ENCODE measurements at places on chromosomes 1 and 21. TPM values are rescaled to one million over a fixed set of nuclear protein-coding genes. Genes with fewer than 3 reads are reported as not detected.

GRCh38 chr1:173590557-173590956 is 12.3 kb downstream of the SLC9C2 start:
- DNase-seq, result no peak

- DNase-seq, result no peak
Measured at GRCh38 chr1:12245116-12245515, 15.3 kb downstream of the VPS13D start.

DNA sequence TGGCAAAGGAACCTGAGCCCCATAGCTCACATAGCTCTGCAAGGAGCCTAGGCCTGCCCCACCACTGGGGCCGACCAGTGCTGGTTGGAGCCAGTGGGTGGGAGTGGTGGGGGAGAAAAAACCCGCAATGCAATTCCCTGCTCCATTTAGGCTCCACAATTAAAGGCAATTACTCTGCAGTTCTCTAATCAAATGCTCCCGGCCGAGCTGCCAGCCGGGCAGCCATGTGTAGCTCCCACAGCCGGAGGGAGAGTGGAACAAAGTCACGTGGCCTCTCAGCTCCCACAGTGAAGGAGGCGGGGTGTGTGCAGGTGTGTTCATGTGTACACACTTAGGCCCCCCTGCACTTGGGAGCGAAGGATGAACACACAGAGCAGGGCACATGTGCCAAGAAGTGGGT is 81.6 kb downstream of the KIRREL1 start:
- DNase-seq, result no peak

DNA sequence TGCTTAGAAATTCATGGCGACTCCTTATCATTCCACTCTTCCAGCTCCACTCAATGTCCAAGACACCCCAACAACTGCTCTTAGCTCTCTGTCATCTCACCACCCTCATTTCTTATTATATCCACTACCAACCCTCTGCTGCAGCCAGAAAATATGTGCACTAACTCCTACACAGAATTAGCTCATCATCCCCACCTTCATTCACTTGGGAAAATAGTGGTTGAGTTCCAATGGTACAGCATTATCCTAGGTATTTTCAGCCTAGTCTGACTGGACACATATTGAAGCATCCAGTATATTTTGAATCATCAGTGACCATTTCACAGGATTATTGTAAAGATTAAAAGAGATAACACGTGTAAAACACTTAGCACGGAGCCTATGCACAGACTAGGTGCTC is 16.7 kb upstream of the VSIG8 start:
- no peak for DNase-seq

GRCh38 chr1:10280439-10281350 is 70.3 kb downstream of the KIF1B start:
- DNase-seq, result no peak

GRCh38 chr1:170634824-170635410 is 29.0 kb upstream of the PRRX1 start:
- no peak for DNase-seq

DNA sequence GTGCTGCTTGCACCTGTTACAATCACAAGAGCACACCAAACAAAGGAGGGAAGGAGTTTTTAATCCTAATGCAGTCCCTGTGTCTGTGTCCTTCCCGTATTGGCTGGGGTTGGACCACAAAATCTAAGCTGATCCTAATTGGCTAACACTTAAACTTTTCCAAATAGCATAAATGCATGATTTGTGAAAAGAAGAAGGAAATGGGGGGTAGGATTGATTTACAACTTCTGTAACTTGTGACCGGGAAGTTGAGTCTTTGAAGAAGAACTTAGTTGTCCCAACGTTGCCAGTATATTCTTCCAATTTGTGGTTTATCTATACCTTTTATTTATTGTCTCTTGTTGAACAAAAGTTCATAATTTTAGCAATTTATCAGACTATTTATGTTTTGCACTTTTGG is 11.8 kb upstream of the IPP start:
- no peak for DNase-seq

DNA sequence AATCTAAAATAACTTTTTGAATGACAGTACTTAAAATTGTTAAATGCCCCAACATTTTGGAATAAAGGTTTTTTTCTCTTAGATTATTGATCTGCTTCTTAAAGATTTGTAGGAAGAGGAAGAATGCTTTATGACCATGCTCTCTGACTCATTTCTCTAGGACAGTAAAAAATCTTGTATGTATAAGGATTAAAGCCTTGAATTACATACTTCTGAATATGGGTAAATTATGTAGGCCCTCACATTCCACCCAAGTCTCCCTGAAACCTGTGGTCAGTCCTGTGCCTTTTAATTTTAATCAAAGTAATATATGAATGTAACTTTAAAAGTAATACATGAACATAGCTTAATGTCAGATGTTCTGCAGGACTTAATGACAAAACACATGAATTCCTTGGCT is 50.5 kb downstream of the ABCD3 start:
- DNase-seq, result no peak

DNA sequence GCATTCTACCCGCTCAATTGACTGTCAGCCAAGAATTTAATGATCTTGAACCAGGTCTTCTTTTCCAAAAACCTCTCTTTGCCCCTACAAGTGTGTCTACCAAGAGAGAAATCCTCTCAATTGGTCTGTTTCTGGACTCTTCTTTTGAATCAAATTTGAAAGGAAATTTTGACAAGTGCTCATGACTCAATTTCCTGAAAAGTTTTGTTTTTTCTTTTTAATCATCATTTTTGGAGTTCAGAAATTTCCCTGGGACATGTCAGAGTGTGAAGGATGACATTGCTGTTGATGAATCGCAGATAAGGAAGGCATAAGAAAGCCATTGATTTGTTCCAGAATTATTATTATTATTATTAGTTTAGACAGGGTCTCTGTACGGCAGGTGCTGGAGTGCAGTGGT is 88.2 kb upstream of the AKT3 start:
- DNase-seq, result no peak

DNA sequence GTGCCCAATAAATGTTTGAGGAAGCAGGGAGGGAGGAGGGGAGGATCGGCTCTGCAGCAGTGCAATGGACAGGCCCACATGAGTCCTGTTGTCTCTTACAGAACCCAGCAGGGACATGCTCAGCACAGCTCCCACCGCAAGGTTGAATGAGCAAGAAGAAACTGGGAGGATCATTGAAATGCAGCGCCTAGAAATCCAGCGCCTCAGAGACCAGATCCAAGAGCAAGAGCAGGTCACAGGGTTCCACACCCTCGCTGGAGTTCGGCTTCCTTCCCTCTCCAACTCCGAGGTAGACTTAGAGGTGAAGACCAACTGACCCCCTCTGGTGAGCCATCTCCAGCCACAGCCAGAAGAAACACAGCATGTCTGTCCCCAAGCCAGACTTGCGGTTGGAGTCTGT is 15.9 kb upstream of the TMEM125 start:
- no peak for DNase-seq

DNA sequence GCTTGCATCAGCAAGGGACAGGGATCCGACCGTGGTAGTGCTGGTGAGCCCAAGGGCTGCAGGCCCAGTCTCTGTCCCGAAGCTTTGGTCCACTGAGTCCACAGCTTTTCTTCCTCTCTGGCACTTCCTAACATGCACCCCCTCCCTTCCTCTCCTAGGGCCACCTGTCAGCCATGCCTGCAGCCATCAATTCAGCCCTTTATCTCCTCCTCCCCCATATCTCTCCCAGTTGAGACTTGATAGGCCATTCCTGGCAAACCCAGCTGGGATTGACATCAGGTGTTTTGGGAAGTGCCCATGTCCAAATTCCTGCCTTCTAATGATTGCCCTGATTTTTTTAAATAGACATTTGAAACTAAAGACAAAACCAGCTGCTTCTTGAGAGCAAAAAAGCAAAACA is 25.6 kb downstream of the HLX start:
- no peak for DNase-seq

DNA sequence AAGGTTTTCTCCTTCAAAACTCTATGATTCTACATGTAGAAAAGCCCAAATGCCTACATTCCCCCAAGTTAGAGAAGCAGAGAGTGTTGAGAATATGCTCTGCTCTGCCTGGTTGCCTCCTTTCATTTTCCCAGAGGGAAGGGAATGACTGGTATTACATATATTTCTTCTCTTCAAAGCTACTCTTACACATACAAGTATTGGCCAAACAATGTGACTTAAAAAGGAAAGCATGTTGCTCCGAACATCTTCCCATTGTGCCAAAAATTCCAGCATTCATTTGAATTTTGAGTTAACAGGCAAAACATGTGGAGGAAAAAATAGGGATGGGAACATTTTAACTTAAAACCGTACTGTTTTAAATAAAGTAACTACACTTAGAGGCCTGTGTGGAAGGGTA is 125.2 kb downstream of the COQ8A start:
- no peak for DNase-seq

DNA sequence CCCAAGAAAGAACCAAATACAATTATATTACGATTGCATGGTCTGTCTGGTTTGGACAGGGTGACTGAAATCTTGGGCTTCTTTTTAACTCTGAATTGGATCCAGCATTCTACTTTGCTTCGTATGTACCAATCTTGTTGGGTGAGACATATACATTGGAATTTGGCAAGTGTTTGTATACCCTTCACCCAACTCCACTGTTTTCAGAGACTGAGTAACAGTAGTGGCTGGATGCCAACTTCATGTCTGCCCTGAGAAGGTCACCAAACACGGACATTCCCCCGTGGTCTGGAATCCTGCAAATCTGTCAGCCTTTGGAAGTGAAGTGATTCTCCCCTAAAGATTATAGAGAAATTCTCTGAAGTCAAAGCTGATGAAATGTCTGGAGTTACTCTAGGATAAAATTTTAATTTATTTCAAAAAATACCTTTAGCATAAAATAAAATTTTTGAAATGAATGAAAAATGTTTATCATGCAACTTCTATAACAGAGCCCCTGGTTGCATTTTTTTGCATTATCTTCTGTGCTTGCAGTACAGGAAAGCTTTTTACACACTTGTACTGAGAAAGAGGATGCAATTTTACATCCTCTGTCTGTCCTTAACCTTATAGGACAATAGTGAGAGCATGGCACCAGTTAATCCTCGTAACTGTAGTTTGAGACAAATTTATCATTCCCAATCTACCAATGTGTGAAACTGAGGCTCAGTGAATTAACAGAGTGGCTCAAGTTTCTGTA is 201.8 kb downstream of the DISC1 start:
- peak; percentile 54 for DNase-seq

USF1 gene
- 67.5 TPM for total RNA-seq

KRTAP19-1 gene
- not detected for total RNA-seq

SLC1A7 gene
- total RNA-seq, result 0.14 TPM

MTMR11 gene
- total RNA-seq, result 11.2 TPM

WNT2B gene
- total RNA-seq, result 6.3 TPM

SLC19A2 gene
- total RNA-seq, result 23.1 TPM

HIPK1 gene
- 87.2 TPM for total RNA-seq

C1orf116 gene
- 130 TPM for total RNA-seq

BRINP3 gene
- 0.98 TPM for total RNA-seq

TTC22 gene
- total RNA-seq, result 6.6 TPM

ADAMTSL4 gene
- total RNA-seq, result 23.2 TPM

Measured in lung (tissue), 17 donors.